ENCODE measurements at places on chromosomes 12 and 14.
A peak's percentile ranks its signal among the peaks of the same experiment; 100 is the strongest.

- DNase-seq = no peak
Measured at GRCh38 chr12:25254271-25254880, 3.6 kb upstream of the KRAS start.

- DNase-seq = peak; percentile 71
Measured at GRCh38 chr12:754473-754820, 2.1 kb downstream of the WNK1 start.

GRCh38 chr12:2338991-2339431 is 286.2 kb downstream of the CACNA1C start:
- no peak for DNase-seq

DNA sequence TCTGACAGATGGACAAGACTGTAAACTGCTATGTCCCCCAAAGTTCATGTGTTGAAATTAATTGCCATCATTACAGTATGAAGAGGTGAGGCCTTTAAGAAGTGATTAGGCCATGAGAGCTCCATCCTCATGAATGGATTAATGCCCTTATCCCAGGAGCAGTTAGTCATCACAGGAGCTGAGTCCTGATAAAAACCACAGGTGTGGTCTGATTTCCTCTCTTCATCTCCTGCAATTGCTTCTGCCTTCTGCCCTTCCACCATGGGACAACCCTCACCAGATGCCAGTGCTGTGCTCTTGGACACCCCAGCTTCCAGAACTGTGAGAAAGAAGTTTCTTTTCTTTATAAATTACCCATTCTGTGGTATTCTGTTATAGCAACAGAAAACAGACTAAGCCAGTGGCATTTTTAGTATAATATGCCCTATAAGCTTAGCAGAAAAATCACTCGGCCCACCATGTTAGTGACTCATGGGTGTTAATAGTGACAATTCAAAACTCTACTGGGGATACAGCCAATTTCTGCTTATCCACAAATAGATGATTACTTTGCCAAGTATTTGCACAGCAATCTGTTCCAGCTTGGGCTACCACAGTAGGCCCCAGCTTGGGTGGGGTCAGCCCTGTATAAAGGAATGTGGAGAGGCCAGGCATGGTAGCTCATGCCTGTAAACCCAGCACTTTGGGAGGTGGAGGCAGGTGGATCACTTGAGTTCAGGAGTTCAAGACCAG is 129.0 kb upstream of the BCL2L14 start:
- DNase-seq = no peak

GRCh38 chr12:823028-823698 is 70.8 kb downstream of the WNK1 start:
- DNase-seq = no peak

DNA sequence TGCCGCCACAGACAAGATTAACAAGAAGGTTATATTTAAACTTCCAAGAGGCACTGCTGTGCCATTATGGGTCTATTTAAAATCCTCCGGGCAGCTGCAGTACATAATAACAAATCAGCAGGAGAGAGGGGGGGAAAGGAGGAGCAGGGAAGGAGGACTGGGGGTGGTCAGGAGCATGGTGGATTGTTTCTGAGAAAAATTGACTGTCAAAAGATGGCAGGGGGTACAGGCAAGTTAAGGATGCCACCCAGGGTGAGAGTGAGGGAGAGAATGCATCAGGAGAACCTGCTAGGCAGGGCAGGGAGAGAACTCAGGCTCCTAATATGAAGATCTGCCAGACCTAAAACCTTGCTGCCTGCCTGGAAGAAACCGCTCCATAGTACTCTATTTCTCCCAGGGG is 181.8 kb downstream of the GRIN2B start:
- DNase-seq = no peak

DNA sequence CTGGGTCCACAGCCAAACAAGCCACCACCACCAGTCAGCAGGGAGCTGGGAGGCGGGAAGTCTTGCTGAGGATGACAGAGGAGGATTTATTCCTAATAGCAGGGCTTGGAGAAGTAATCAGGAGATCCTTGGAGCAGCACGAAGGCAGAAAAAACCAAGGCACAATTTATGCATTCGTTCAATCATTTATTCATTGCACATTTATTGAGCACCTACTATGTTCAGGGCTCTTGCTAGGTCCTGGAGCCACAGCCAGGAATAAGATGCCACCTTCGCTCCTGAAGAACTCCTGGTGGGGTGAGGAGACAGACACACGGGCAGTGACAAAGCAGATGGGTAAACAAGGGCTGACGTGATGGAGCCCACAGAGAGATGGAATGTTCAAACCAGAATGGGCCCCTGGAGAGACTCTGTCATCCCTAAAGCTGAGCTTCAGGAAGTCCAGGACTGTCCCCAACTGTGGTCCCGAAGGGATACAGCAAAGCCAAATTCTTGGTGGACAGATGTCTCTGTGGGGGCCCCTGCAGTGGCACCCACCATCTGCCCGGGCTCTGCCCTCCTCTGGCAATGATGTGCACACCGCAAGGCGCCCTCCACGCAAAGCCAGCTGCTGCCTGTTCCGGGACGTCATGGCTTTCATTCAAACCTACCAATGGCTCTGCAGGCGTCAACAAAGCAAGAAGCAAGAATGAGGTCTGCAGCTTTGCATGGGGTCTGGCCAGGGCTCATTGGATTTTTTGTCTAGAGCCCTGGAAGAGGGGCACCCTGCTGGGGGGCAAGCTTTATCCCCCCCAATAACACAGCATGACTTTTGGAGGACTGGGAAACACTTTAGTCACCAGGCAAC is 3.0 kb upstream of the TESC start:
- no peak for DNase-seq

GRCh38 chr12:45273717-45274271 is 57.9 kb downstream of the ANO6 start:
- DNase-seq = no peak

DNA sequence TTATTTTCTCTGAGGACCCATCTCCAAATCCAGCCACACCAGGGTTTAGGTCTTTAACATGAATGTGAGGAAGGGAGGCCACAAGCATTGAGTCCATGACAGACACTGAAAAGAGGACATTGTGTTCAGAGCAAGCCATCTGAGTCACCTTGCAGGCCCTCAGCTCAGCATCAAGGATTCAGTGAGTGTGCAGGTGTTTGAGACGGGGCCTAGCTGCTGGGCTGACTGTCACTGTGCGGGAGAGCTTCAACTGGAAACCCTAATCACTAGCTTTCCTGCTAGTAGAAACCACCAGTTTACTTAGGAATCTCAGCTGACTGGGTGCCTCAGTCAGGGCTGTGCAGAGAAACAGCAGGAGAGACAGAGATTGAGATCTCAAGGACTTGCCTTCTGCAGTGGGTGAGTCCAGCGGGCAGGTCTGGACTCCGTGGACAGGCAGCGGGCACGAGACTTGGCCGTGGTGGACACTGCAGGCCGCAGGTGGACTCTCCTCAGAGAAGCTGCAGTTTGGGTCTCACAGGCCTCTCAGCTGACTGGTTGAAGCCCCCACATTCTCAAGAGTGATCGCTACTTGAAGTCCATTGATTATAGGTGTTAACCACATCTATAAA is 86.1 kb upstream of the DYNC1H1 start:
- no peak for DNase-seq

DNA sequence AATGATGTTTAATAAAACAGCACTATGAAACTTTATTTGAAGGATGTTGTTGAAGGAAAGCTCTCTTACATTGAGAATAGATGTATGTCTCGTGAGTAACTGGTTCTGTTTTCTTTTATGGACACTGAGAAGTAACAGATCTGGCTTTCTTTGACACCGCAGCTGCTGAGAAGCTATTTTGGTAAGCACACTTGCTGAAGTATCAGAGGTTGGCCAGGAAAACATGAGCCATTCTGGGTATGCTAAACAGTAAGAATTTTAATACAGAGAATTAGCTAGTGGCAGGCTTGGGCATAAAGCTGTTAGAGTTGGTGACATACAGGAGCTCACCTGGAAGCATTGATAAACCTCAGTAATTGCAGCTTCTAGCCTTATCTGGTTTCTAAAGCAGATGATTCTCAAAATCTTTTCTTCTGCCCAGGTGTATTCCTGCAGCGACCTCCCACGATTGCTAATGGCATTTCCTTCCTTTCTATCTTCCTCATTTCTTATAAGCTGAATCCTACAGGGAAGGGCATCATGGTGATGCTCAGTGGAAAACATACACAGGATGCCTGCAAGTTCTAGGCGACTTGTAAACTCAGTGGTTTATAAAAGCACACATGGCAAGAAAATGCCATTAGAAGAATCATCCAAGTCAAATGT is 291.6 kb upstream of the SLC16A7 start:
- no peak for DNase-seq

GRCh38 chr12:69196302-69197288 is 42.8 kb upstream of the CPSF6 start:
- DNase-seq = no peak

- DNase-seq = peak; percentile 12
Measured at GRCh38 chr14:61342932-61343331, 21.6 kb downstream of the PRKCH start.

GRCh38 chr12:113722747-113723146 is 243.4 kb downstream of the RBM19 start:
- no peak for DNase-seq

- no peak for DNase-seq
Measured at GRCh38 chr12:22043943-22044342, 2.1 kb upstream of the CMAS start.

GRCh38 chr12:25708661-25709060 is 155.6 kb upstream of the LMNTD1 start:
- no peak for DNase-seq

DNA sequence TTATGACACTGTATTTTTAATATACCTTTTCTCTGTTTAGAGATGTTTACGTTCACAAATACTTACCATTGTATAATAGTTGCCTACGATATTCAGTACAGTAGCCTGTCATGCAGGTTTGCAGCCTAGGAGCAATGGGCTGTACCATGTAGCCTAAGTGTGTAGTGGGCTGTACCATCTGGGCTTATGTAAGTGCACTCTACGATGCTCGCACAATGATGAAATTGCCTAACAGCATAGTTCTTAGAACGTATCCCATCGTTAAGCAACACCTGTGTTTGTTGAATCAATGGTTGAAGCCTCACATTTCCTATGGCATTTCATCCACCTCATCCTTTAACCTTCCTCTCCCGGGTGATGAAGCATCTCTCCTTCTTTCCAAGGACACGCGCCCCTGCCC is 12.5 kb upstream of the EML1 start:
- no peak for DNase-seq

- no peak for DNase-seq
Measured at GRCh38 chr14:102371361-102371760, 8.6 kb downstream of the TECPR2 start.

- DNase-seq = no peak
Measured at GRCh38 chr14:96364962-96365361, 1.6 kb downstream of the GSKIP start.

GRCh38 chr14:104150136-104151025 is 12.0 kb downstream of the KIF26A start:
- DNase-seq = peak; percentile 76

GRCh38 chr12:32754111-32754510 is 1.6 kb downstream of the YARS2 start:
- DNase-seq = no peak

GRCh38 chr12:103178366-103179080 is 221.0 kb downstream of the ASCL1 start:
- no peak for DNase-seq

- no peak for DNase-seq
Measured at GRCh38 chr12:9027161-9028059, 38.1 kb downstream of the KLRG1 start.

- no peak for DNase-seq
Measured at GRCh38 chr12:100413001-100413400, 56.1 kb downstream of the SLC17A8 start.

DNA sequence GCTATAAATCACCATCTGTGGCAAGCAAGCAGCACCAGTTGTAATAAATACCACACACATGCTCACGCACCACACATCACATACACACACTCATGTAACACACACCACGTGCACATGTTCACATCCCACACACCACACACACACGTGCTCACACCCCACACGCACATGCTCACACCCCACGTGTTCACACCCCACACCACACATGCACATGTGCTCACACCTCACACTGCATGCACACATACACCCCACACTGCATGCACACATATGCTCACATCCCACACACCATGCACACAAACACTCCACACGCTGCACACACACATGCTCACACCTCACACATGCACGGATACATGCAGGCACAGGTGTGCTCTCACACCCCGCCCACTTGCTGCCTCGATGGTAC is 22.9 kb upstream of the ANKLE2 start:
- DNase-seq = no peak

GRCh38 chr12:31369712-31370521 is 44.0 kb upstream of the SINHCAF start:
- DNase-seq = no peak

- no peak for DNase-seq
Measured at GRCh38 chr12:131260954-131261353, 307.2 kb downstream of the ADGRD1 start.

GRCh38 chr14:34665785-34666435 is 36.0 kb upstream of the SNX6 start:
- no peak for DNase-seq

GRCh38 chr14:102620413-102620812 is 28.0 kb downstream of the RCOR1 start:
- DNase-seq = no peak

DNA sequence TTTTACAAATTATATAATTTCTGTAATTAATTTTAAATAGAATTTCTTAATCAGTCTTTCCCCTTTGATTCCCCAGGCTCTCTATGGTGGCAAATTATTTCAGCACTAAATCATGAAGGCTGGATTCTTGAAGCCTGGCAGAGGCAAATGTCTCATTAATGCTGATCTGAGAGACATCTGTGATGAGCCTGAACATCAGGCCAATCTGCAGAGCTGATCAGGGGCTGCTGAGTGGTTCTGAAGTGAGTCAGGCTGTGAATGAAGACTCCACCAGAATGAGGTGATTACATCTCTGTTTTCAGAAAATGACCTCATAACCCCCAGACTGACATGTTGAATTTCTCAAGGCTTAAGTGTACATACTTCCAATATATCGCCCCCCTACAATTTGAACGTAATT is 124.2 kb upstream of the MIS18BP1 start:
- no peak for DNase-seq

- DNase-seq = peak; percentile 53
Measured at GRCh38 chr14:69242311-69243224, 17.4 kb upstream of the GALNT16 start.

GRCh38 chr12:113269257-113269943 is 48.1 kb downstream of the TPCN1 start:
- no peak for DNase-seq

DNA sequence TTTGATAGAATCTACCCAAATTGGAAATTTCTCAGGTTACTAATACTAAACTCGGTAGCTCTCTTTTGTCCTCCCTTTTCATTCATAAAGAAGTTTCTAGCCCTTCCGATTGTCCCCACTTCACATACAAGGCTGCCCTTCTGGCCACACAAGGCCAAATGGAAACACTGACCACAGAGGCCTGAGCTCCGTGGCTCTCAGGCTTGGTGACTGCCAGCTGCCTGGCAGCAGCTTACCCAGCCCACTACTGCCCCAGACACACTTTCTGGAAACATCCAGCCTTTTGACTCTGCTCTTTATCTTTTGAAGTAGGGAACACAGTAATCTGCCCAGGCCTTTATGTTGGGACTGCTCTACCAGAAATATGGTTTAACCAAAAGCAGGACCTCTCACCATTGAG is 167.2 kb downstream of the GCH1 start:
- no peak for DNase-seq
